Activated naive CD8-positive, alpha-beta T cell treated with anti-CD3 and anti-CD28 coated beads for 36 hours (primary cell): ENCODE measurements at places on chromosomes 6 and 20. TPM values are rescaled to one million over a fixed set of nuclear protein-coding genes. Genes with fewer than 3 reads are reported as not detected.
A peak's percentile ranks its signal among the peaks of the same experiment; 100 is the strongest.

UST gene
- 0.89 TPM for total RNA-seq

- DNase-seq, result peak; percentile 72
Observed at GRCh38 chr6:132279592-132280139, 121.6 kb downstream of the MOXD1 start.

RSPH3 gene
- 3.3 TPM for total RNA-seq

- peak; percentile 46 for DNase-seq
Observed at GRCh38 chr6:110944681-110945151, 13.8 kb upstream of the GTF3C6 start.

DNA sequence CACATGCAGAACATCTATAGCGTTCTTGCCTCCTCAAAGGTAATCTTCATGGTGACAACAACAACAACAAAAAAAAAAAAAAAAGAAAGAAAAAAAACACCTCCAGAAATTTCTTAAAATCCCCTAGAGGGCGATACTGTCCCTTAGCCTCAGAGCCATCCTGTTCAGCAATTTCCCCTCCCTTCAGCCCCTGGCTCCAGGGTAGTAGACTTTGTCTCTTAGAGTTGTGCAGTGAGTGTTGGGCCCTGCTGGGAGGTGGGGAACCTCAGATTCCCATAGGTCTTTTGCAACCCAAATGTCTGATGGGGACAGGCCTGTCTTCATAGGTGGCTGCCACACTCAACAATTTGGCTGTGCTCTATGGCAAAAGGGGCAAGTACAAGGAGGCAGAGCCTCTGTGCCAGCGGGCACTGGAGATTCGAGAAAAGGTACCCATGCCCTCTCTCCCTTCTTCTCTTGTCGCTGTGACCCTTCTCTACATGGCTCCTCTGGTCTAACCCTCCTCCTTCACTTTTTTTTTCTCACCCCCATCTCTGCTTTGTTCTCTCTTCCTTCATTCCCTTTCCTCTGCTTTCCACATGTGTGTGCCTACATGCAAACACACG, 6.0 kb upstream of the PTK7 start:
- no peak for DNase-seq

ECT2L gene
- not detected for total RNA-seq

ASIP gene
- not detected for total RNA-seq

DNA sequence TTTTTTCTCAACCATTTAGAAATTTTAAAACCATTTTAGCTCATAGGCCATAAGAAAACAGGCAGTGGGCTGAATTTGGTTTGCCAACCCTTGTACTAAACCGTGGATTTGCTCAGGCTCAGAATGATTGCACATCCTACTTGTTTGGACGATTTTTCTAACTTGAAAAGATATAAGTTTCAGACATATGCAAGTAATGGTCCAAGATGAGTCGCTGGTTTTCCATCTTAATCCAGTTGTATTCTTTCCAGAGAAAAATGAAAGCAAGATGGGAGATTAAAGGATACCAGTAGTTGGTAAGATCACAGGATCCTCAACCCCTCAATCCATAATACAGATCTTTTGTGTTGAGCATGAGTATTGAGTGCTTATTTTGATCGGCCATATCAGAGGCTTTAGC, 250.9 kb downstream of the TINAG start:
- no peak for DNase-seq

DNA sequence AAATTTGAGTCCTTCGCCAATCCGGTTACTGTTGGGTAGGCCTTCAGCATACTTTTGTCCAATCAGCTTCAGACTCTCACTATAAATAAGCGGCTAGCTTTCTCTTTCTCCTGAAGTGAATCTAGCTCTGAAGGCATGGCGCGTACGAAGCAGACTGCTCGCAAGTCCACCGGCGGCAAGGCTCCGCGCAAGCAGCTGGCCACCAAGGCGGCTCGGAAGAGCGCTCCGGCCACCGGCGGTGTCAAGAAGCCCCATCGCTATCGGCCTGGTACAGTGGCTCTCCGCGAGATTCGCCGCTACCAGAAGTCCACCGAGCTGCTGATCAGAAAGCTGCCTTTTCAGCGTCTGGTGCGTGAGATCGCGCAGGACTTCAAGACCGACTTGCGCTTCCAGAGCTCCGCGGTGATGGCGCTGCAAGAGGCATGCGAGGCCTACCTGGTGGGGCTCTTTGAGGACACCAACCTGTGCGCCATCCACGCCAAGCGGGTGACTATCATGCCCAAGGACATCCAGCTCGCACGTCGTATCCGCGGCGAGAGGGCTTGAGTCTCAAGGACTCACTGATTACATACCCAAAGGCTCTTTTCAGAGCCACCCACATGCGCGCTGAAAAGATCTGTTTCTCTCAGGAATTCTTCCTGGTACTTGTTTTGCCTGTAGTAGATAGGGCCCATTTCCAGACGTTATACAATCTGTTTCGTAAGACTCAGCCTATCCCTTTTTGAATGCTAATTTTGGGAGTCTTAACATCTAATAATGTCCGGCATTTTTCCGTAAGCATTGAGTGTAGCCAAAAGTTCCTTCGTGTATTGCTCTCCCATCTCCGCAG, 102.0 kb downstream of the OR2B2 start:
- peak; percentile 79 for DNase-seq

- no peak for DNase-seq
Observed at GRCh38 chr6:139153855-139154254, 19.0 kb downstream of the HECA start.

ETV7 gene
- 3.1 TPM for total RNA-seq

GRCh38 chr6:137685798-137686375, 181.2 kb upstream of the TNFAIP3 start:
- DNase-seq, result no peak

DNA sequence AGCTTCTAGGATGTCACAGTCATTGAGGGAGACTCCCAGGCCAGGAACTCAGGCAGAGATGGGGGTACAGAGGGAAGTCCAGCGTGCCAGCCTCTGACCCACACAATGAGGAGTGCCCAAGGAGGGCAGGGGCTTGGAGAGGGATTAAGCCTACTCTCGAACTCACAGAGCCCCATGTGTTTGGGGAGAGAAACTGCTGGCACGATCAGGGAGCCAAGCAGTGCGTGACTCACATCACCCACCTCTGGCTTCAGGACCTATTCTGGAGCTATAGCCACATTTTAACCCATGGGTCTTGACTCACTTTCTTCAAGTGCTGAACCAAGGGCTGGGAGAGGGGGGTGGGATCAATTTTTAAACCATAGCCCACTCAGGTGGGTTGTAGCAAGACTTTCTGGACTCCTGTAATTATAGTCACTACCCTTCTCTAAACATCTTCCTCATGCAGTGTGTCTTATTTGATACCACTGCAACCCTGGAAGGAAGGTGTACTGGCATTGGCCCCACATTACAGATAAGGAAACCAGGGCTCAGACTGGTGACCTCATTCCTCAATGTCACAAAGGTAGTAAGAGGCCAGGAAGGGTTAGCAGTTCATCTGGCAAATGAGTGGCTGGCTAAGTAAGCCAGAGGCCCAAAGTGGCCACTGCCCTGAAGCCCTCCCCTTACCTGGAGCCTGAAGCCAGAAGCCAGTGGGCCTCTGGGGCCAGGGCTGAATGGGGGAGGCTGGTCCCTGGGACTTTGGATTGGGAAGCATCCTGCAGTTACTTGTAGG, 12.0 kb downstream of the FOXP4 start:
- DNase-seq, result no peak

ABHD12 gene
- total RNA-seq, result 18.1 TPM

DNA sequence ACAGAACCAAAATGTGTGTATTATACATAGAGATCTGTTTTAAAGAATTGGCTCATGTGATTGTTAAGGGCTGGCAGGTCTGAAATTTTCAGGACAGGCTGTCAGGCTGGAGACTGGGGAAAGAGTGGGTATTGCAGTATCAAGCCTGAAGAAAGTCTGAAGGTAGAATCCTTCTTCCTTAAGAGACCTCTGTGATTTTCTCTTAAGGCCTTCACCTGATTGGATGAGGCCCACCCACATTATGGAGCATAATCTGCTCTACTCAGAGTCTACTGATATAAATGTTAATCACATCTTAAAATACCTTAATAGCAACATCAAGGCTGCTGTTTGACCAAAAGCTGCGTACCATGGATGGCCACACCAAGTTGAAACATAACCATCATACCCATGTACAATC, 43.4 kb upstream of the HINT3 start:
- no peak for DNase-seq

DNA sequence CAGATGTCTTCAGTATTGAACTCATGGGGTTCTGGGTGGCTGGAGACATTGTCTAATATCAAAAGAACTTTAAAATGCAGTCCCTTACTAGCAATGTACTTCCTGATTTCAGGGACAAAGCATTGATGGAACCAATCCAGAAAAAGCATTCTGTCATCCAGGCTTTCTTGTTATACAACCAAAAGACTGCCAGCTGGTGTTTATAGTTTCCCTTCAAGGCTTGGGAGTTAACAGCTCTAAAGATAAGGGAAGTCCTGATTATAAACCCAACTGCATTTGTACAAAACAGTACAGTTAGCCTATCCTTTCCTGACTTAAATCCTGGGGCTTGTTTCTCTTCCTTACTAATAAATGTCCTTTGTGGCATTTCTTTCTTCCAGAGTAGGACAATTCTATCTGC, 160.0 kb downstream of the COL21A1 start:
- no peak for DNase-seq

PI16 gene
- 0.18 TPM for total RNA-seq
